ENCODE measurements at places on chromosomes 12 and 14.

GRCh38 chr12:131946757-131947156, 3.0 kb upstream of the EP400 start:
- DNase-seq, result no peak

DNA sequence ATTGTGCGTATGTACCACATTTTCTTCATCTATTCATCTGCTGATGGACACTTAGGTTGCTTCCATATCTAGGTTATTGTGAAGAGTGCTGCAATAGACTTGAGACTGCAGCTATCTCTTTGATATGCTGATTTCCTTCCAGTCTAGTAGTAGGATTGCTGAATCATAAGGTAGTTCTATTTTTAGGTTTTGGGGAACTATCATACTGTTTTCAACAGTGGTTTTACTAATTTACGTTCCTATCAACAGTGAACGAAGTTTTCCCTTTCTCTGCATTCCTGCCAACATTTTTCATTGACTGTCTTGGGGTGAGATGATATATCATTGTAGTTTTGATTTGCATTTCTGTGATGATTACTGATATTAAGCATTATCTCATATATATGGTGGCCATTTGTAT, 482.2 kb downstream of the SLC16A7 start:
- DNase-seq, result no peak

DNA sequence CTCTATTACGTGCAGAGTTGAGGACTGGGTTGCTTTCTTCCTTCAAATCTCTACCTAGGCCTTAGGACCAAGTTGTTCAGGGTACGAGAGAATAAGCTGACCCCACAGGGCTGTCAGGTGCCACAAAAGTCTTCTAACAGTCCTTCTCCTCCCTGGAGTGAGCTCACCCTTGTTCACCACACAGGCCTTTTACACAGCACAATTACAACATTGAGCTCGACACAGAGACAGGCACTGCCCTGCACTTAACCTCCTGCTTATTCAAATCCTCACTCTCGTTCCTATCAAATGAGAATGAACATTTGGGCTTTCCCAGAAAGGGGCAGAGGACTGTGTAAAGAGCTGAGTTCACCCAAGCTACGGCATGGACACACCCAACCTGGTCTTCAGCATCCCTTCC, 2.4 kb downstream of the GALNT6 start:
- no peak for DNase-seq

GRCh38 chr12:76020731-76021672, 10.6 kb downstream of the PHLDA1 start:
- DNase-seq, result no peak

DNA sequence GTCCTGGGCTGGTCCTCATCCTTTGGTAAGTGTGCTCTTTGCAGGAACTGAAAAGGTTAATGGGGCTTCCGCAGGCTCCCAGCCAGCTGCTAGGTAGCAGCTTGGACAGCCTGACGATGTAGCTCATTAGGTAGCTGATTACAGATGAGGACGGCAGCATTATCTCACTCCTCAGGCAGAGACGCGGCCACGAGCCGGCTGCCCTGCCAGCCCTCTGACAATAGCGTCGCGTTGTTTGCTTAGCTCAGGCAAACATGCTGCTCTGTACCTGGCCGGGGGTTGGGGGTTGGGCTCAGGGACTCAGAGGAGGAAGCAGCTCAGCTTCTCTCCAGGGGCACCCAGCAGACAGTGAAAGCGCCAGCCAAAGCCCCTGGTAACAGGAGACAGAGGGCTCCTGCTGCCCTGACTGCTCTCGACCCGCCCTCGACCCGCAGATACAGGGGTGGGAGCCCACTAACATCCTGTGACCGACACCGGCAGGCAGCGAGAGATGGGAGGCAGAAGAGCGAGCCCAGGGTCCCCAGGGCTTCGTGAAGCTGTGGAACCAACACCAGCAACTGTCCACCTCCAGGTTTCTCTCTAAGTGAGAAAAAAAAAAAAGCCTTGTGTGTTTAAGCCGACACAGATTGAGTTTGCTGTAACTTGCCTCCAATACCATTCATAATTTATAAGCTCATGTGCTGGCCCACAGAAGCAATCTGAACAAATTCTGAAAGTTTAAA, 53.4 kb upstream of the DLK1 start:
- no peak for DNase-seq

DNA sequence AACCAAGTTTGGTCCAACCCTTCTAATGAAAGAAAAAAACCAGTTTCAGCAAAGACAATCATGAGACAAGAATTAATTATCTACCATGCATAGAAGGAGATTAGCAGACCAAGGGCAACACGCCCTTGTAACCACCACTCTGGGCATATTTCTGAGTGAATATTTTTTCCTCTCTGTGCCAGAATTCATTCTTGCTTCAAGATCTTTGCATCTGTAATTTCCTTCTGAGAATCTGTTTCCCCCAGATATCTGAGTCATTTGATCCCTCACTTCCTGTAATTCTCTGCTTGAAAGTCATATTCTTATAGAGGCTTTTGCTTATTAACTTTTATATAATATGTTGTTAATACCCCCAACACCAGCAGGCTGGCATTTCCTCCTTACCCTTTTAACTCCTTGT, 243.7 kb downstream of the SLC16A7 start:
- no peak for DNase-seq

DNA sequence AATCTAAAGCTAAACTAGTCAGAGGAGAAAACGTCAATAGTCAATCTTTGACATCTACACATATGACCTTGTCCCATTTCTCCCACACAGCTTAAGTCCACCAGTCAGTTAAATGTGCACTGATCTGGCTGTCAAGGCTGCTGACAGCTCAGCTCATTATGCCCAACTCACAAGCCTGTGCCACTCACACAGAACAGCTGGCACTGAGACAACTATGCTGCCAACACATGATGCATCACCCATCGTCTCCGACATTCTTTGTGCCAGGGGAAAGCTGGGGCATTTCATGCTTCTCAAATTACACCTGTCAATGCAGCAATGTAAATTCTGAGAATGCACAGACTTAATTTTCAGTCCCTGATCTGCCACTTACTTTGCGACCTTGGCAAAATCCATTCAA, 25.3 kb downstream of the GNS start:
- peak; percentile 76 for DNase-seq

GRCh38 chr12:50166799-50167048, 445 bp downstream of the CERS5 start:
- no peak for DNase-seq

GRCh38 chr12:95870897-95871296, 12.1 kb downstream of the SNRPF start:
- DNase-seq, result no peak

DNA sequence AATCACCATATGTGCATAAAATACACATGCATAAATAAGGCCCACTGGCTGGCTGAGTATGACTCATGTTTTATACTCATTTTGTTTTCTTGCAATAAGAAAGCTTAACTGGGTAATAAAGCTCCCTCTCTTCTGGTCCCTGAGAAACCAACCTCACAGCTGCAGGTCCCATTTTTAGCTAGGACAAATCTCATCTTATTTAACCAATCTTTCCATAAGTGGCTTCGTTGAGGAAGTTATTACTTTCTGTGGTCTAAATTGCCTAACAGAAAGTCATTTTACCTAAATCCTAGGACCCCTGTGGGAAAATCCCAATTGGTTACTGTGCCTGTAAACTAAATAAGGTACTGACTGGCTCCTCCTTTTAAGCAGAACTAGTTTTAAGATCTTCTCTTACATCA, 232.8 kb upstream of the FBXO33 start:
- DNase-seq, result no peak

DNA sequence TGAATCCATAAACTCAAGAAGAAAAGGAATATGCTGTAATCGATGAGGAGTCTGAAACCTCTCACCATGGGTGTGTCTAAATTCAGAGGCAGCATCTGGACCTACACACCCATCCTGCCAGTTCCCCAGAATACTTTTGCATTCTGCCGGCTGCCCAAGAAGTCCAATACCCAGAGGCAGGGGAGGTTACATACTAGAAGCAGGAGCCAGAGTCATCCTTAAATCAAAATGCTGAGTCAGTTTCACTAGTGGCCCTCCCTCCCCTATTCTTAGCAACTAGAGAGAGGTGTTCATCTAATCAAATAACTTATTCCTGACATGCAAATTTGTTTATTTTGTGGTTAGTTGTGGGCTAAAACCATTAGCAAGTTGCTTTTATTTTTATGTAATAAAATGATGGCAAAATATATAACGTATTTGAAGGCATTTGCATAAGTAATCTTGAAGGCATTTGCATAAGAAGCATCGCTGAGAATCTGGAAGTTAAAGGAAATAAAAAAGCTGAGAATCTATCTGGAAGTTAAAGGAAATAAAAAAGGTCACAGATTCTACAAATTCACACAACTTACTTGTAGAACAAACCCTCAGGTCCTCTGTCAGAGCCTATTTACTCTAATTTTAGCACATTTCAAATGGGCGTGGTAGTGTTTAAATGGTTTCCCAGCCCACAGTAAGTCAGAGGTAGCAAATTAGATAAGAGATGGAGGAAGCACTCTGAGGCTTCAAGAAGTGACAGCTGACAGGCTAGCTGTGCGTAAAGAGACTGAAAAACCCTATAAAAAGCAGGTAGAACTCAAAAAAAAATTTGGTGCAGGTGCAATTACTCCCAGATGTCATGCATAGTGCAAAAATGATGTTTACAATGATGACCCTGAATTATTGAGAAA, 7.8 kb downstream of the BHLHE41 start:
- no peak for DNase-seq

DNA sequence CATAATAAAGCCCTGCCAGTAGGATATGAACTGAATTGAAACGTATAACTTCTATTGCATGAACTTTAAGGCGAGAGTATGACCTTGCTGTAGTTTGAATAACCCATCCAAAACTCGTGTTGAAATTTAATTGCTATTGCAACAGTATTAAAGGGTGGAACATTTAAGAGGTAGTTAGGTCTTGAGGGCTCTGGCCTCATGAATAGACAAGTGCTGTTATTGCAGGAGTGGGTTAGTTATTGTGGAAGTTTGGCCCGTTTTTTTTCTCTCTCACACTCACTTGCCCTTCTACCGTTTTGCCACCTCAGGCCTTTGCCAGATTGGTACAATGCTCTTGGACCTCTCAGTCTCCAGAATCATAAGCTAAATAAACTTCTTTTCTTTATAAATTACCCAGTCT, 473.7 kb upstream of the SYT1 start:
- no peak for DNase-seq

- DNase-seq, result peak; percentile 54
Observed at GRCh38 chr14:31950764-31951637, 126.1 kb upstream of the ARHGAP5 start.

GRCh38 chr12:116317139-116317538, 39.6 kb upstream of the MED13L start:
- DNase-seq, result no peak

DNA sequence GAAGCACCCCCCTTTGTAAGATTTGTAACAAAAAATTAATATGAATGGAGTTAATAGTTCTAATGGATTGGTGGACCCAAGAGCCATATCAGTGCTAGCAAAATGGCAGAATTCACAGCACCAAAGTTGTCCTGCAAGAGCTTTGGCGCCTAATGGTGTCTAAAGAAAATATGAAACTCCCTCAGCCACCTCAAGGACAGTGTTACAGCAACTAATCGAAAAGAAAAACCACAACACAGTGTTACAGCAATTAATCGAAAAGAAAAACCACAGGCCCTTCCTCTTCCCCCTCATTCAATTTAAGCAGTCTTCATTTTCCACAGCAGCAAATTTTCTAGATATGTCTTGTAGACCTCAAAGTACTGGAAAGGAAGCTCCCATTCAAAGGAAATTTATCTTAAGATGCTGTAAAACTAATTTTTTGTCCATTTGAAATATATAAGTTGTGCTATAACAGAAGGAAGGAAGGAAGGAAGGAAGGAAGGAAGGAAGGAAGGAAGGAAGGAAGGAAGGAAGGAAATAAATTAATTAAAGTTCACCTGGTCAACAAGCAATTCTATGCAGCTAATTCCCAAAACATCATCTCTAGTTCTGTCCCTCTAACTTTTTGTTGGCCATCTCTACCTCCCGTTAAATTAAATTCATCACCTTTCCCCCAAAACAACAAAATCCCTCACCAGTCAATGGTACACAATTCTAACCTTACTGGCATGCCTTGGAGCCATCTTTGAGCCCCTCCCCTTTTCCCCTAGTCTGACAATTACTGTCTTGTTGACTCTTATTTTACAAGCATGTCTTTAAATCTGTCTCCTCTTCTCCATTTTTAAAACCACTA, 17.4 kb downstream of the LRP6 start:
- no peak for DNase-seq

- DNase-seq, result peak; percentile 65
Observed at GRCh38 chr12:7989827-7990491, 42.6 kb upstream of the FOXJ2 start.

GRCh38 chr14:77221241-77221871, 39.8 kb downstream of the TMEM63C start:
- no peak for DNase-seq

GRCh38 chr14:45728434-45729225, 475.6 kb upstream of the MIS18BP1 start:
- DNase-seq, result no peak

DNA sequence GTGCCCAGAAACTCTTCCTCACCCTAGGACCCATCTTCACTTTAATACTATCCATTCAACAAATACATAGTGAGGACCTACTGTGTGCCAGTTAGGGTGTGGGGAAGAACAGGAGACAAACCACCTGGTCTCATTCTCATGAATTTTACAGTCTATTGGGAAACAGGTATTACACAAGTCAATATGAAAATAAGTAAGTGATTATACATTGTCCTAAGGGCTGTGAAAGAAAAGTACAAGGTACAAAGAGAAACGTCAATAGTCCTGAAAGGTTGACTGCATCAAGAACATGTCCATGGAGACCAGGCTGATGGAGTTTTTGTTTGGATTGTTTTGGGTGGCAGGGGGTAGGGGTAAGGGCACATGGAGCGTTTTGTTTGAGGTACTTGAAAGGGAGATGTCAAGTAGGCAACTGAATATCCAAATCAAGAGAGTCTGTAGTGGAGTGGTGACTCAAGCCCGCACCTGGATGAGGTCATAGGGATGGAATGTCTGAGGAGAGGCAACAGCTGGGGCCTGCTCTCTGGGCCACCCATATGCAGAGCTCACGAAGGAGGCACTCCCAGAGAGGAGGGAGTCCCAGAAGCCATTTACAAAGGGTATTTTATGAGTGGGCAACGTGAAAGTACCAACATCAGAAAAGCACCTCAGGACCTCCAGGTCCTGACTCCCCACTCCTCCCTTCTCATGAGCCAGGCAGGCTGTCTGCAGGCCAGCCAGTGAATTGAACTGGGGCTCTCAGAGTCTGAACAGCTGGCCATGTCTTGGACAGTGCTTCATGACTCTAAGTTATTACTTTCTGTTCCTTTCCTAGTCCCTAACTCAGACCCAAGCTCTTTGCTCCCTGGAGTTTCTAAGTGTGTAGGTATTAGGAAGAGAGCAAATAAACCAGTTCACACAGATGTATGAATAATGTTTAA, 272.0 kb downstream of the ZFP36L1 start:
- DNase-seq, result no peak

GRCh38 chr12:94244165-94245133, 96.1 kb downstream of the PLXNC1 start:
- DNase-seq, result no peak

DNA sequence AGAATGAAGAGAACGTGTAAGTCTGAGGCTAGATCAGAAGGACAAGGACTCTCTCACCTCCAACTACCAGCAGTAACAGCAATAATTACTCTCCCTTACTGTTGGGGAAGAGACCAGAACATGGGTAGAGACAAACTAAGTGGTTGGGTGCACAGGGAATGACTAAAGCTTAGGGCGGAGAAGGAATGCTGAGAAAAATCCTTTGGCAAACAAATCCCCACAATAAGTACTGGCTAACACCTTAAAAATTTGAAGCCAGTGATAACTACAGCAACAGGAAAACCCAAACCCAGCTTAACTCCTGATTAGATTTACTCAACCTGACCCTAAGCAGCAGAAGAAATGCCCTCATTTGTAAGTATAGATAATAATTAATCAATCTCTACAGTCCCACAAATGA, 759.0 kb downstream of the AACS start:
- no peak for DNase-seq

Data from psoas muscle (tissue), 8 donors.